Fibroblast of the aortic adventitia (primary cell): ENCODE measurements at places on chromosomes 12 and 14. TPM values are rescaled to one million over a fixed set of nuclear protein-coding genes. Genes with fewer than 3 reads are reported as not detected.

The DEGS2 gene
- total RNA-seq = 0.16 TPM in 1 of 2 replicates, not detected in the other

The GXYLT1 gene
- 6.1 and 9.8 TPM in 2 replicates for total RNA-seq

The IFI27 gene
- total RNA-seq = 20.2 and 78.2 TPM in 2 replicates

DNA sequence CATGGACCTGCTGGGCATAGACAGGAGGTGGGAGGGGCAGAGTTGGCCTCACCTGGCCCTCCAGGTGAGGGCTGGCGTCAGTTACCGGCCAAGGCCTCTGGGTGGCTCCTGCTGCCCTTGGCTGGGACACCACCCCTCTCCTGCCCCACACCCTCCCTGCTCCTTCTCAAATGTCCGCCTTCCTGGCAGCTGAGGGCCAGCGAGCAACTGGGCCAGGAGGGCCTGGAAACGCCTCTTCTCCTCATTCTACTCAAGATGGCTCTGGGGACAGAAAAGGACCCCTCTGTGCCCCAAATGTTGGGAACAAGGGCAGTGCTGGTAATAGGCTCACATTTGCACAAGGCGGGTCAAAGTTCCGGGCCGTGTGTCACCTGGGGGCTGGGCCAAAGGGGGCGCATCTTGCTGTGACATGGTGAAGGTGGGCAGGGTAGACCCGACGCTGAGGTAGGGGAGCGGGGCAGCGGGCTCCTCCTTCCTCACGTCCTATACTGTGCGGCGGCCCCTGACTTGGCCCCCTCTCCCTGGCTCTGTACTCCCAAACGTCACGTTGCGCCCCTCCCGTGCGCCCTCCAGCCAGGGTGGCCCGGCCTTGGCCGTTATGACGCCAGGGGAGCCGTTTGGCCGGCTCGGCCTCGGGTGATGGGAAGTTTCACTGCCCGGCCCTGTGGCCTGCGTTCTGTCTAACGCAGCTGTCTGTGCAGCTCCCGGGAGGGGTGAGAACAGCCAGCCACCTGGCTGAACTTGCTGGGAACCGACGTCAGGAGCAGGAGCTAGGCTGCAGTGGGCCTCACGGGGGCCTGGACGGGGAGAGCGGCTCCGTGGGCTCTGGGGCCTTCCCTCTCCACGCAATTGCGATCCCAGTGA is 18.0 kb upstream of the DLK1 start:
- peak; percentile 42 for DNase-seq

GRCh38 chr14:79734151-79734550 is 477.2 kb downstream of the DIO2 start:
- no peak for DNase-seq

DNA sequence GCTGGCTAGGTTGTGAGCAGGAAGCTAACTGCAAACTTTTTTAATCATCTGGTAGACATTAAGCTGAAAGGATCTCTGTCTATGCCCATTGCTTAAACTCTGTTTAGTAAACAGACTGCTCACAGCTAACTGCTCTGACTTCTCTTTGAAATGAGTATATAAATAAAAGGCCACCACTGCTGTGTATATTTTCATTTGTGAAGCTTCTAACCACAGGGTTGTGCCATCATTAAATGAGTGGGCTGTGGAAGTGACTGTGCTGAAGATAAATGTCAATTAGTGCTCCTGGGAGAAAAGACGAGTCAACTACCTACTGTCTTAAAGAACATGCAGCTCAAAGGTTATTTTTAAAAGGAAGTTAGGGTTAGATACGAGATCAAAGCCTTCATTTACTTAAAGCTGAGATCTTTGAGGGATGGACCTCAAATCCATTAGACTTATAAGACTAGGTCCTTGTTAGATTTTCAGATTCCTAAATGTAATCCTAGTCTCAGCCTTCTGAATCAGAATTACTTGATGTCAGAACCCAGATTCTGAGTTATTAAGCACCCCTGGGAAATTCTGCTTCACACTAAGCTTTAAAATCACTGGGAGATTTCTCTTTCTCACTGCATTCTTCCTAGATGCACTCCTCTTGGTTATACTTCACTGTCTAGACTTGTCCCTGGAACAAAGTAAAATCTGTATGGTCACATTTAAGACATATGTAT is 213.1 kb upstream of the FLRT2 start:
- no peak for DNase-seq
